Motor neuron (in vitro differentiated cells): ENCODE measurements at places on chromosomes 12 and 14.

GRCh38 chr12:194276-194675, 19.7 kb downstream of the SLC6A12 start:
- ATAC-seq, result no peak

GRCh38 chr12:123232472-123232806, 502 bp downstream of the MPHOSPH9 start:
- peak; percentile 3 for ATAC-seq

- no peak for ATAC-seq
Observed at GRCh38 chr12:69514111-69514510, 43.9 kb downstream of the FRS2 start.

DNA sequence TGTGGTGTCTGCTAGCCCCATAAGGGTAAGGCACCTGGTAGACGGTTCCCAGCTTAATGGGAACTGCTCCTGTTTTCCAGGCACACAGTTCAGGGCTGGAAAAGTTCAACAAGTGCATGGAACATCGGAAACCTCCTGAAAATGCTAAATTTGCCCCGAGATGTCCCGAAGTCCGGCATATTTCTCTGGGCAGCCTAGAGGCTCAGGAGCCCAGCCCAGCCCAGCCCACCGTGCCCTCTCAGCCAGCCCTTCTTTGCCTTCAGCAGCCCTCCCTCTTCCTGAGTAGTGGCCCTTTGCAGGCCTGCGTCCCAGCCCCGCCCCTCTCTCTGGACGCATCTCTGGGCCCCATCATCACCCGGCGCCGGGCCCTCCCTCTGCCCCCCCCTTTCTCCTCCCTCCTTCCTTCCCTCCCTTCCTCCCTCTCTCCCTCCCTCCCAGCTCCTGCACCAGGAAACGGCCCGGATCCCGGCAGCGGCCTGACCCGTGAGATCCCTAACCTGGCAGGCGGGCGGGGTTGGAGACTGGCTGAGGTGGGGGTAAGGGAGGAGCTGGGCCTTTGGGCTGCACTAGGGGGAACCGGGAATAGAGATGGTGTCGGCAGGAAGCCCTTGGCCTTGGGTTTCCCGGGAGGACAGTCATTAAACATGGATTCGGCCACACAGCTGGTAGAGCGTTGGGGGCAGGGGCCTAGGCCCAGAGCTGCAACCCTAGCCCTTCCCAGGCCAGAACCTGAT, at the start of gene BCL2L2:
Gene BCL2L2 (plus strand): TSS at position 422 of the 734 bp plus-strand sequence. CDS start 935 bp downstream, outside the sequence.
- ATAC-seq, result peak; percentile 44

GRCh38 chr14:74580275-74580672, 31.8 kb downstream of the LTBP2 start:
- ATAC-seq, result no peak

DNA sequence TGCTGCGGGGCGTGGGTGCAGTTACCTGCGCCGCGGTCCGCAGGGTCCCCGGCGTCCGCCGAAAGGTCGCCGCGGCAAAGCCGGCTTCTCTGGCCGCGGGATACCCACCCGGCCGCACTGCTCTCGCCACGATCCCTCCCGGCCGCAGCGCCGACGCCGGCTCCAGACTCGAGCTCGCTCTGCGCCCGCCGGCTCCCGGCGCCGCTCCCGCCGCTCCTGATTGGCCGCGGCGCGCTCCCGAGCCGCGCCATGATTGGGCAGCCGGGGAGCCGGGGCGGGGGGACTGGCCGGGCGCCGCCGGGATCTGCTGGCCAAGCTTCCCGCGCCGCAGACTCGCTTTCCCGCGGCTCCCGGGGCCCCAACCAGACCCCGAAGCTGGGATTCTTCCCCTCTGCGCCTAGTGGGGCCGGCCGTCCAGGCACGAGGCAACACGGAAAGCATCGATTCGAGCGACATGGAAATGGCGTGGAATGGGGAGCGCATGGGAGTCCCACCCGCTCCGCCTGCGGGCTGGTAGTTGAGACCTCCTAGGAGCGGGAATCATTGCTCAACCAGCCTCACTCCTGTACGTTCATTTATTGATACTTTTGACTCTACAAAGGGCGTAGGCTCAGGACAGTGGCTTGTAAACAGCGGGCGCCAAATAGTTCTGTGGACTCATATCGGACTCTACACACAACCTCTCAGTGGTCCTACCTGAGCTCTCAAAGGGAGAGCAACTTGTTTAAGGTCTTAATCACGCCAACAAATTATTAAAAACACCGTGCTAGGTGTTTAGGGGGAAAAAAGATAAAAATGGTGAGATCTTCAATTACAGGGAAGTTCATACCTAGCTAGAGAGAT, 36.4 kb upstream of the STON2 start:
- ATAC-seq, result peak; percentile 92

- no peak for ATAC-seq
Observed at GRCh38 chr14:72906879-72907278, 13.0 kb upstream of the DPF3 start.

DNA sequence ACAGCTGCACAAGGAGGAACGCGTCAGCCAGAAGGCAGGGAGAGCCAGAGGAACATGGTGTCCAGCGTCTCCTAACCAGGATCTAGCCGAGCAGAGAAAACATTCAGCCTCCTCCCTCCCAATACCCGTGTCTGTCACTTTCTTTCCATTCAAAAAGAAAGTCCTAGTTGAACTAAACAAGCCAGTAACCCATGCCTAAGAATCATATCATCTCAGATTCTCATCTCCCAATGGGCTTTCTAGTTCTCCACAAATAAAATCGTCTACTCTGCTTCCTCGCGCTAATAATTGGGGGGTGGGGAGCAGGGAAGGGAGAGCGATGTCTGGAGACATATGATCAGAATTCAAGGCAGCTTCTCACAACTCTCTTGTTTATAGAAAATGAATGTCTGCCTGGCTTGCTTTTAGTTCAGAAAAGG, 7.4 kb downstream of the NKX2-1 start:
- ATAC-seq, result no peak

DNA sequence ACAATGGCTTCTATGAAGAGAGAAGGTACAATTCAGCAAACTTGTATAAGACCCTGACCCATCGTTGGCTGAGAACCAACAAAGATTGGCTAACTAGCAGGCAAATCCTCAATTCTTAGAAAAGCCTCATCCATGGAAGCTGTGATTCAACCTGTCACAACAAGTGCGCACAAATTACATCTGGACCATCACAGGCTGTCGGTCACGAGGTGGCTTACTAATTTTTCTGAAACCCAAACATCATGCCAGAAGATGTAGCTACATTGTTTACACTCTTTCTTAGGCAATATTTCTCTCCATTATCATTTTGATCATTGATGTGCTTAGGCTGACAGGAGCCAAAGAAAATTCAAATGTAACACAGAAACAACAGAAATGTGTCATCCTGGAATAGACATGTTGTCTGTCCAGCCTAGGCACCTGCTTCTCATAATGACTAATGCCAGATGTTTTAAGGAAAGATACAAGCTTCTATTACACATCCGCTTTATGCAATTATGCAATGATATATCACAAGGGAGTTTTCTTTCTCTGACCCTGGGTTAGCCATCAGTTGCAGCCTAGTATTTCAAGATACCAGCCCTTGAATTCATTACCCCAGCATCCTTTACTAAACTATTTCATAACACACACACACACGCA, 92.9 kb upstream of the DIO2 start:
- no peak for ATAC-seq

DNA sequence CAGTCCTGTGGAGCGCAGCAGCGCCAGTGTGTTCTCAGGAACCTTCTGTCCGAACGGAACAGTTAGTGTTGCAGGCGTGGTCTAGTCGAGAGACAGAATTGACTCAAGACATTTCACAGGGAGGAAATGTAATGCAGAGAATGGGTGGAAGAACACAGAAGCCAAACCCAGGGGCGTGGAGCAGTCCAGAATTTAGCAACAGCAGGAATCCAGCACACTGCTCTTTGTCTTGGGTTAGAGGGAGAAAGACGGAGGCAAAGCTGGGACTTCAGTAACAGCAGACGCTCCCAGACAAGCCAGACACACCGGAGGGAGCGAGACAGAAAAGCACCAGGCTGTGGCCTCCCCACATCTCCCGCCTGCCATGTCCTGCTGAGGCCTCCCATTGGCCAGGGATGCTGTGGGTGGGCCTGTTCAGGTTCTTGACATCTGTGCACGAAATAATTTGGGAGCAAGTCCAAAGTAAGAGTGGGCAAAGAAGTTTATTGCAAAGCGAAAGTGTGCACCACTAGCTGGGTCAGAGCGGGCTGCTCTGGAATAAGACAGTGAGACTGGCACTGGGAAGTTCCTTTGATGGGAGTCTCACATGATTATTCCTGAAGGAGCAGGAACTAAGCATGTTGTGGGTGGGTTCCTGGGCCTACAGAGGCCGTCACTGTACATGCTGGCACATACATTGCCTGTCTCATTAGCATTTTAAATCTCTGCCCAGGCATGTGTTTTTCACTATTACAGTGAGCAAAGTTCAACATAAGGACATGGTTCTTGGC, 339.3 kb upstream of the SFSWAP start:
- ATAC-seq, result no peak

DNA sequence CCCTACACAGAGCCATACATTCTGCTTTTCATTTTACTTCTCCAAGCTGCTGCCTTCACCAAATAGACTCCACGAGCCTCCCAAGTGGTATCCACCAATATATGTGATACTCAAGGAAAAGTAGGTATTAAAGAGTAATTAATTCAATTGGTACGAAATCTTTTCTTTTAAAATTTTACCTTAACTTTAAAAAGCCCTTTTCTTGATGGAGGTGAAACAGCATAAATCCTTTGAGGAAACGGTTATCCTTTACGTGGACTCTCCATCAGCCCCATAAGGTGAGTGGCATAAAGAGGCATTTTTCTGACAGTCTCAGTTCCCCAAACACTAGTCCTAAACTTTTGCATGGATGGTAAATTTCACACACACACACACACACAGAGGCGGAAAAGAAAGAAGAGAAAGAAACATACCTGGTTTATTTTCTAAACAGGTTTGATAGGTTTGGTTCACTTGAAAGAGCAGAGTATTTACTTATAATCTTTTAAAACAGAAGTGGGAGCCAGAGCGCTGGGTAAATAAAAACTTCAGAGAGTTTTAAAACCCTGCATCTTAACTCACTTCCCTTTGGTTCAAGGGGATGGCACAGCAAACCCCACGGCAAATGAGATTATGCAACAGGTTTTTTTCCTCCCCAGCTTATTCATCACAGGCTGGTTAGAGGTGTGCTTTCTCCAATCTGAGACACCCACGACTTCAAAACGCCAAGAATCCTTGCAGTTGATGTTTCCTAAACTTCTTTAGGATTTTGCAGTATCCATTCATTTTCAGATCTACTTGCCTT, 1.9 kb downstream of the DUSP16 start:
- no peak for ATAC-seq

DNA sequence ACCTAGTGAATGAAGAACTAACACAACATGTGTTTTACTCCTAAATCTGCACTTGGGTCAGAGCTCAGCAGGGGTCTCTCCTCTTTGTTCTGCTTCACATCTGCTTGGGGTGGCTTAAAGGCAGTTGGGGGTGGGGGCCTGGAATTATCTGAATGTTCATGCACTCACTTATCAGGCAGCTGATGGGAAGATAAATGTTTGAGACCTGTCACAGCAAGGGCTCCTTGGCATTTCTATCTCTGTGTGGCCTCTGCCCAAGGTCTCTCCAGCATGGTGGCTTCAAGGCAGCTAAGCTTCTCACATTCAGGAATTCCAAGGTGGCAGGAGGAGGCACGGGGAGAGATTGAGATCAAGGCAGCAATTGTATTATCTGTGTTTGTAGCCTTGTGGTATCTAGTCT, 6.4 kb upstream of the HMGA2 start:
- ATAC-seq, result no peak

- peak; percentile 99 for ATAC-seq
Observed at GRCh38 chr12:5796171-5796958, 148.7 kb downstream of the ANO2 start.

- no peak for ATAC-seq
Observed at GRCh38 chr12:6262211-6262610, 48.3 kb upstream of the PLEKHG6 start.

DNA sequence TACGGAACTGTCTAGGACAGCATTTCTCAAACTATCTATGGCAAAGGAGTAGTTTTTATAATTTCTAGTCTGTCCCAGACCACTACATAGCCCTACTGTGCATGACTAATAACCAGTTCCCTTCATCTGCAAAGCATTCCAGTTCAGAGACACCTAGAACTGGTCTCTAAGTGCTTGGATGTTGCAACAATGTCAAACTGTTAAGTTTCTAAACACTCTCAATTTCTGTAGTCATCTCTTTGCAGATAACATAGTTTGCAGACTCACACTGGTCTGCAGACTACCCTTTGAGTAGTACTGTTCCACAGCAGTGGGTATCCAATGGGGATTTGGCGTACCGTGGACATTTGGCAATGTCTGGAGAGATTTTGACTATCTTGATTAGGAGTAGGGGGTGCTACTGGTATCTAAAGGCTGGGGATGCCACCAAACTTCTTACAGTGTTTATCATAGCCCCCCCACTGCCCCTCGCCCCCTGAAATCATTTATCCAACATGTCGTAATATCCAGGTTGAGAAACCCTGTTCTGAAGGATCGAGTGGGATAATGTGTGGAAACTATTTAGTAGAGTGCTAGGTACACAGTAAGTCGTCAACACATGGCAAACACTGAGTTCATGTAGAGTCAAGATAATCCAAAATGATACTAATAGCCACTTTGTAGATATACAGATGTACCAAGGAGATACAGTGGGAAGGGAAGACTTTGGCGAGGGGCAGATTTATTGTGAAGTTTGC, 1.7 kb downstream of the C12orf76 start:
- ATAC-seq, result no peak

DNA sequence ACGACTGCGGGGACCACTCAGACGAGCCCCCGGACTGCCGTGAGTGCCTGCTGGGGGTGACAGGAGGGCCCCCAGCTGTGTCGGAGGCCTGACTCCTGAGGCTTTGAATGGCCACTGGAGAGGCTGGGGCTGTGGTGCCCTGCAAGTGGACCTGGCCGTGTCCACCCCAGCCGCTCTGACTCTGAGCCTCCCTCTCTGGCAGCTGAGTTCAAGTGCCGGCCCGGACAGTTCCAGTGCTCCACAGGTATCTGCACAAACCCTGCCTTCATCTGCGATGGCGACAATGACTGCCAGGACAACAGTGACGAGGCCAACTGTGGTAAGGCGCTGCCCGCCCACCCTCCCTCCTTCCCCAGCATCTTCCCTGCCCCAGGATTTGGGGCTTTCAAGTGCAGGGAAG, 16.1 kb upstream of the NXPH4 start:
- ATAC-seq, result no peak

DNA sequence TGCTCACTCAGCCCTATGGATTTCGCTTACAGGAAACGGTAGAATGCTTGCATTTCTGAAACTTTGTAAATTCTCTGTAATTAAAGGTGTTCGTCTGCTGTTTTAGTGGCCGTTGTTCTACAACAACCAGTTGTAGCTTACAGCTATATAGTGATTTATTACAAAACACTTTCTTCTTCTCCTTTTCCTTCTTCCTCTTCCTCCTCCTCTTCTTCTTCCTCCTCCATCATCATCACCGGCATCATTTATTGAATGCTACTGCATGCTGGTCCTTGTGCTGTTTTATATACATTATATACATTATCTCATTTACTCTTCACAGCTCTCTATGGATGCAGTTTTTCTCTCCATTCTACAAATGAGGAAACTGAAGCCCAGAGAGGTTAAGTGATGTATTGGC, 6.4 kb downstream of the ETV6 start:
- no peak for ATAC-seq

GRCh38 chr12:7869137-7869536, 3.6 kb downstream of the SLC2A14 start:
- peak; percentile 95 for ATAC-seq
